Natural killer cell treated with Interleukin-12 subunit alpha and Interleukin-12 subunit beta and Interleukin-15 and Interleukin-18, amount 100 ng/mL, for 72 hours (primary cell): ENCODE measurements at places on chromosomes 6 and 20.

DNA sequence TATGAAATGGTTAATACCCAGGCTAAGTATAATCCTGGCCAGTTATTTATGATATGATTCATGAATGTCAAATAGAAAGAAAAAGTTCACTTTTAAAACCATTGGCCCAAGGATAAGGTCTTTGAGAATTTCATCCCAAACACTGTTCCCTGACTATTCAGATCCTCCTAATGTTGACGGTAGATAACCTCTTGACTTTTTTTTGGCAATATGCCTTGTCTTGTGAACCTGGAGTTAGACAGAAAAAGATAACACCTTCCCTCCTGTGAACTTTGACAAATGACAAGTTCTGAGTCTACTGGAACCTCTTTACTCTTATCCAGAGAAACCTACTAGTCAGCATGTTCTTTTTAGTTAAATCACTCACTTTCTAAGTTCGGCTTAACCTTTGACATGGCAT, 166.8 kb upstream of the PREP start:
- peaks cover 13% of the 10 kb centered on the region for H3K27me3 ChIP-seq
- no peak overlapping the region for H3K27ac ChIP-seq
- H3K4me3 ChIP-seq: no peak overlapping the region
- peaks cover 9% of the 10 kb centered on the region for H3K4me1 ChIP-seq
- peaks cover 7% of the 10 kb centered on the region for H3K36me3 ChIP-seq
- no peak for DNase-seq

GRCh38 chr20:17530716-17531664, at the start of gene BFSP1:
Gene BFSP1, minus strand, starts transcription at chr20:17531379. Its CDS starts 50 bp downstream, at chr20:17531329.
- H3K36me3 ChIP-seq: no peaks in the 10 kb centered on the region
- DNase-seq: peak; percentile 65
- H3K4me3 ChIP-seq: peak within 1 kb of the TSS; percentile 85
- peak within 1 kb of the TSS; percentile 57 for H3K27ac ChIP-seq

DNA sequence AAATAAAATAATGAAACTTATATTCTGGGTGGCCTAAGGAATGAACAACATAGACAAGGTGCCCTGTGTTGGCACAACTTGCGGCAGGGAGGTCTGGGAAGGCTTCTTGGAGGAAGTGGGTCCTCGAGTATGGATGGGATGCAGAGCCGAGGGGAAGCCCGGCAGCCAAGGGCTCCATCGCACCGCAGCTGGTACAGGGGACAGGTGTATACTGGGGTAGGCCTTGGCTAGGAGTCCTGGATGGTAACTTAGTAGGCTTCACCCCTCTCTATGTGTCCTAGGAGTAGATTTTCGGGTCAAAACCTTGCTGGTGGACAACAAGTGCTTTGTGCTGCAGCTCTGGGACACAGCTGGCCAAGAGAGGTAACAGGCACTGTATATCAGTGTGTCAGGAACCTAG, 28.0 kb downstream of the RAB44 start:
- peaks cover 5% of the 10 kb centered on the region for H3K36me3 ChIP-seq
- peak overlapping the region; percentile 96 for H3K27ac ChIP-seq
- peaks cover 48% of the 10 kb centered on the region for H3K4me1 ChIP-seq
- no peaks in the 10 kb centered on the region for H3K27me3 ChIP-seq
- peak; percentile 58 for DNase-seq

- no peak overlapping the region for H3K27ac ChIP-seq
- no peaks in the 10 kb centered on the region for H3K36me3 ChIP-seq
- H3K4me3 ChIP-seq: no peak overlapping the region
- no peak for DNase-seq
These were observed 5.8 kb upstream of the ADAM33 start for GRCh38 chr20:3687655-3688054.

GRCh38 chr6:144134176-144134575, 16.1 kb upstream of the STX11 start:
- H3K36me3 ChIP-seq: no peaks in the 10 kb centered on the region
- peaks cover 21% of the 10 kb centered on the region for H3K4me1 ChIP-seq
- no peaks in the 10 kb centered on the region for H3K27me3 ChIP-seq

DNA sequence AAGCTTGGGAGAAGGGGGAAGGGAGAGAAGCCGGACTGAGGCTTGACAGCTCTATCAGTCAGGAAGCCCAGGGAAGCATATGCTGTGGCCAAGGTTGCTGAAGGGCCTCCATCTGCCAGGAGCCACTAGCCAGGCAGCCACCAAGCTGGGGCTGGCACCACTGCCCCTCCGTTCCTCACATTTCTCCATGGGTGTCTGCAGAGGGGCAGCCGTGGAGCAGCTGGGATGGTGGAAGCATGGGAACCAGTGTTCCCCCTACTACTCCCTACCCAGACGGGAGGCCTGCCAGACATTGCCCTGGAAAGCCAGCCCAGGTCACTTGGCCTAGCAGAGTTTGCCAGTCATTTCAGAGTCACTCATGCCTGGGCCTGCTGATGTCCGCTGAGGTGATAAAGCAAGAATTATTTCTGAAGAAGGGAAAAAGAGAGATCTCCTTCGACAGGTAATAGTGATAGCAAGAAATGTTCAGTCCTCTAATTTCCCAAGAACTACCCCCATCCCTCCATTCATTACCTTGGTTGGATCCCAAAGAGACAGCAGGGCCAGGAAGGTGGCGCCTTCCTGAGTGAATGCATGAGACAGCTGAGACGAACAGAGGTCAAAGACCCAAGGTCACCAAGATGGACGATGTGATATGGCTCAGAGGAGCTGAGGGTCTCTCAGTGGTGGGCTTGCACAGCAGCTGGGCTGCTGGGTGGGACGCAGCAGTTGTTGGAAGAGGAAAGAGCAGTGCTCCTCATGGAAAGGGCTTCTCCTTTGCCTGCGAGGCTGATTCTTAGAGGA, 21.9 kb downstream of the SNPH start:
- H3K27me3 ChIP-seq: no peaks in the 10 kb centered on the region
- no peak overlapping the region for H3K27ac ChIP-seq
- peaks cover 6% of the 10 kb centered on the region for H3K4me1 ChIP-seq
- no peak for DNase-seq

- peaks cover 9% of the 10 kb centered on the region for H3K27me3 ChIP-seq
- H3K27ac ChIP-seq: no peak overlapping the region
- no peak overlapping the region for H3K4me3 ChIP-seq
- no peak for DNase-seq
- H3K36me3 ChIP-seq: no peaks in the 10 kb centered on the region
These were observed 121.1 kb upstream of the COL21A1 start for GRCh38 chr6:56368491-56368890.

DNA sequence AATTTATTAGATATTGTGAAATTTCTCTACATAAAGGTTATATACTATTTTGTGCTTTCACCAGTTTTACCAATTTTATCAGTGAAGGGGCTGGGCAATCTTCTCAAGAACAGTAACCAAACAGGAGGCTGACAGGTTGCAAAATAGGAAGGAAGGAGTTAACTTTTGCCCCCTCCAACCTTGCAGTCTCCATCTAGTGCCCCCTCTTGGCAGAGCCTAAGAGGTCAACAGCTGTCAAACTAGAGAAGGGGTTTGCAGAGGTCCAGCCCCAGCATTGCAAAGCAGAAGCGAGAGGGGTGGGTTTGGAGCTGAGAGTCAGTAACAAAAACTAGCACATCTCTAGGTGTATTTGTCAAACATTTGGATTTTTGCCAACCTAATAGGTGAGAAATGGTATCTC, 391.0 kb downstream of the CDC5L start:
- no peaks in the 10 kb centered on the region for H3K36me3 ChIP-seq
- no peak for DNase-seq
- peaks cover 4% of the 10 kb centered on the region for H3K27me3 ChIP-seq
- no peak overlapping the region for H3K4me3 ChIP-seq
- no peaks in the 10 kb centered on the region for H3K4me1 ChIP-seq

DNA sequence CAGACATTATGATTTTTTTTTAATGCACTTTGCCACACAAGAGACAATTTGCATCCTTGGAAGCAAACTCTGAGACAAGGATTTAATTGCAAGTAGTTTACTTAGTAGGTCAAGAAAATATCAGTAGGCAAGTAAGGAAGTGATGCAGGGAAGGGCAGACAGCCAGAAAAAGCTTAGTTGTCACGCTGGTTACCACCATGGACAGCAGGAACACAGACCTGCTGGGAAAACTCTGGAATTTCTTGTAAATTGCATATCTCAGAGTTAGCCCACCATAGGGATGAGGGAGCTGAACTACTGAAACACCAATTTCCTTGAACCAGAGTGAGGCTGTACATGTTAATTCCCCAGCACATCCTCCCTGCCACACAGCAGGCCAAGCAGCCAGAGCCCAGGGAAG, 92.7 kb downstream of the L3MBTL3 start:
- DNase-seq: no peak
- H3K27me3 ChIP-seq: no peaks in the 10 kb centered on the region
- H3K27ac ChIP-seq: no peak overlapping the region
- peaks cover 22% of the 10 kb centered on the region for H3K4me1 ChIP-seq
- no peak overlapping the region for H3K4me3 ChIP-seq

GRCh38 chr6:80535914-80536565, 429.6 kb downstream of the BCKDHB start:
- no peak overlapping the region for H3K4me3 ChIP-seq
- peaks cover under 1% of the 10 kb centered on the region for H3K4me1 ChIP-seq
- peaks cover 12% of the 10 kb centered on the region for H3K36me3 ChIP-seq
- no peaks in the 10 kb centered on the region for H3K27me3 ChIP-seq

- H3K4me3 ChIP-seq: peak overlapping the region; percentile 94
- DNase-seq: peak; percentile 90
- H3K27ac ChIP-seq: peak overlapping the region; percentile 95
- no peaks in the 10 kb centered on the region for H3K36me3 ChIP-seq
- H3K4me1 ChIP-seq: peaks cover 25% of the 10 kb centered on the region
These were observed 58.0 kb downstream of the SULF2 start for GRCh38 chr20:47727170-47727880.

GRCh38 chr20:10556519-10557083, 117.2 kb downstream of the JAG1 start:
- no peak for DNase-seq
- peaks cover 10% of the 10 kb centered on the region for H3K4me1 ChIP-seq
- no peaks in the 10 kb centered on the region for H3K27me3 ChIP-seq
- no peak overlapping the region for H3K4me3 ChIP-seq
- no peak overlapping the region for H3K27ac ChIP-seq
- no peaks in the 10 kb centered on the region for H3K36me3 ChIP-seq

GRCh38 chr6:136037876-136038460, 186.5 kb downstream of the PDE7B start:
- H3K36me3 ChIP-seq: no peaks in the 10 kb centered on the region
- DNase-seq: no peak
- peaks cover 16% of the 10 kb centered on the region for H3K27me3 ChIP-seq
- no peak overlapping the region for H3K4me3 ChIP-seq
- no peaks in the 10 kb centered on the region for H3K4me1 ChIP-seq
- no peak overlapping the region for H3K27ac ChIP-seq

GRCh38 chr20:46056027-46056833, 27.2 kb downstream of the SLC12A5 start:
- no peak overlapping the region for H3K4me3 ChIP-seq
- peaks cover 26% of the 10 kb centered on the region for H3K27me3 ChIP-seq
- H3K4me1 ChIP-seq: peaks cover 24% of the 10 kb centered on the region
- H3K36me3 ChIP-seq: peaks cover 10% of the 10 kb centered on the region

DNA sequence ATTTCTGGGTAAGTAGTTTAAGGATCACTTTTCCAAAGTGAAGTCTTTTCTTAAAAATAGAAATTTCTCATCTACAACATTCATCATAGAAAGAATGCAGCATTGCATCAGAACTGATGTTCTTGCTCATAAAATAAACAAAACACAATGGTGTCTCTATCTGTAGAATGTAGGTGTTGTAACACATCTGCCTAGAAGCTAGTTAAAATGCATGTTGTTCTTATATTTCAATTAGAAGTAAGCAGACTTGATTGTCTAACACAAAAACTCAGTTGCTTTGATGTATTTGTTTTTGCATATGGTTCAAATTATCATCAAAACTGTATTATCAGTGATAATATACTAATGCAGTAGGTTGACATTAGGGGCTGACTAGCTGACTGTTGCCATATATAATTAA, 654.7 kb upstream of the FLRT3 start:
- H3K27ac ChIP-seq: no peak overlapping the region
- no peaks in the 10 kb centered on the region for H3K4me1 ChIP-seq
- peaks cover 4% of the 10 kb centered on the region for H3K36me3 ChIP-seq
- H3K27me3 ChIP-seq: no peaks in the 10 kb centered on the region
- no peak overlapping the region for H3K4me3 ChIP-seq
- DNase-seq: no peak

DNA sequence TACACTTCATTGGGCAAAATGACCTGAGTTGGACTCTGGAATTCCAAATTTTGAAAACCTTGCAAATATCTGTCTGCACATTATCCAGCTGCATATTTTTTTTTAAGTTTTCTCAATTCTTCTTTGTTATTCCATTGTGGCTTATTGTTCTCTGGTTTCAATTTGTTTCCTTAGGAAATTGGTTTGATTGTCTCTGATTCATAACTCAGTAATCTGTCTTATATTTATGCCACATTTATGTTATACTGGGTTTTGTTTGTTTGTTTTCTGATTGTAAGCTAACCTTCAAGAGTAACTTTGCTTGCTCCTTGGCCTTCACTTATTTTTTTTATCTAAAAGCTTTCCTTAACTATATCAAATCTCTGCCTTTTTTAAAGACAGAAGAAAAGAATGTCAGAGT, 193.3 kb upstream of the PLCB4 start:
- H3K27me3 ChIP-seq: no peaks in the 10 kb centered on the region
- no peak overlapping the region for H3K4me3 ChIP-seq
- H3K4me1 ChIP-seq: no peaks in the 10 kb centered on the region

DNA sequence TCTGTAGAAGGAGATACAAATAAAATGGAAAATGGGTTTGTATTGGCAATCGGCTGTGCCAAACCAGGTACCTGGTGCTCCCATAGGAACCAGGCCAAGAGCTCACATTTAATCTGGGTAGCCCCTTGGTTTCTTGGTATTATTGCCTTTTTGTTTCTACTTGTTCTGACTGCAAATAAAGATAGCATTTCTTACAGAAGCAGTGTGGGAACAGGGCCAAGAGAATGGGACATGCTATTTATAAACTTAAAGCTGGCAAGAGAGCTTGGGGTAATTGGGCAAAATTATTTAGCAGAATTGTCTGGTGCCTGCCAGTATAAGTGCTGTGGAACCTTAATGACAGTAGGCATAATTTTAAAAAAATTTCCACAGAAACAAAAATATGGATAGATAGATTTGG, 113.5 kb upstream of the GLP1R start:
- no peaks in the 10 kb centered on the region for H3K4me1 ChIP-seq
- H3K27ac ChIP-seq: no peak overlapping the region
- DNase-seq: no peak
- H3K4me3 ChIP-seq: no peak overlapping the region

- no peaks in the 10 kb centered on the region for H3K36me3 ChIP-seq
- no peaks in the 10 kb centered on the region for H3K4me1 ChIP-seq
- no peak overlapping the region for H3K27ac ChIP-seq
- peaks cover 9% of the 10 kb centered on the region for H3K27me3 ChIP-seq
These were observed 31.8 kb downstream of the ABRACL start for GRCh38 chr6:139060332-139060731.

DNA sequence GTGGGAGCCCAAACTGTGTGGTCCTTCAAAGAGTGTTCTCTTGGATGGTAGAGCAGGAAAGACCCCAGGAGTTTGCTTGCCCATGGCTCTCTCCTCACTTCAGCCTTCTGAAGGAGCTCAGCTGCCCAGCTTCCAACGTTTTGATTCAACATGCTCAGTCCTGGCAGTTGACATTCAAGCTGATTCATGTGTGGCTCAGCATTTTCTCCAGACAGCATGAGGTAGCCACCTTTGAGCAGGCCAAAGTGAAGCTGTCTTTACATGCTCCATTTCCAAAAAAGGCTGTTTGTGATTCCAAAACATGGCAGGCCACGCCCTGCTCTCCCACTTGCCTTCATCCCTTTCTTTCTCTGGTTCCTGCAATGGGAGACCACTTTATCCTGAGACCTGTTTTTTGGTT, 280.2 kb downstream of the TBC1D7 start:
- no peak overlapping the region for H3K27ac ChIP-seq
- H3K27me3 ChIP-seq: peaks cover 24% of the 10 kb centered on the region
- DNase-seq: no peak
- no peak overlapping the region for H3K4me3 ChIP-seq
- H3K4me1 ChIP-seq: no peaks in the 10 kb centered on the region
- H3K36me3 ChIP-seq: no peaks in the 10 kb centered on the region
